SK-N-SH (cell line): ENCODE measurements at places on chromosomes 5 and 9.
A peak's percentile ranks its signal among the peaks of the same experiment; 100 is the strongest.

DNA sequence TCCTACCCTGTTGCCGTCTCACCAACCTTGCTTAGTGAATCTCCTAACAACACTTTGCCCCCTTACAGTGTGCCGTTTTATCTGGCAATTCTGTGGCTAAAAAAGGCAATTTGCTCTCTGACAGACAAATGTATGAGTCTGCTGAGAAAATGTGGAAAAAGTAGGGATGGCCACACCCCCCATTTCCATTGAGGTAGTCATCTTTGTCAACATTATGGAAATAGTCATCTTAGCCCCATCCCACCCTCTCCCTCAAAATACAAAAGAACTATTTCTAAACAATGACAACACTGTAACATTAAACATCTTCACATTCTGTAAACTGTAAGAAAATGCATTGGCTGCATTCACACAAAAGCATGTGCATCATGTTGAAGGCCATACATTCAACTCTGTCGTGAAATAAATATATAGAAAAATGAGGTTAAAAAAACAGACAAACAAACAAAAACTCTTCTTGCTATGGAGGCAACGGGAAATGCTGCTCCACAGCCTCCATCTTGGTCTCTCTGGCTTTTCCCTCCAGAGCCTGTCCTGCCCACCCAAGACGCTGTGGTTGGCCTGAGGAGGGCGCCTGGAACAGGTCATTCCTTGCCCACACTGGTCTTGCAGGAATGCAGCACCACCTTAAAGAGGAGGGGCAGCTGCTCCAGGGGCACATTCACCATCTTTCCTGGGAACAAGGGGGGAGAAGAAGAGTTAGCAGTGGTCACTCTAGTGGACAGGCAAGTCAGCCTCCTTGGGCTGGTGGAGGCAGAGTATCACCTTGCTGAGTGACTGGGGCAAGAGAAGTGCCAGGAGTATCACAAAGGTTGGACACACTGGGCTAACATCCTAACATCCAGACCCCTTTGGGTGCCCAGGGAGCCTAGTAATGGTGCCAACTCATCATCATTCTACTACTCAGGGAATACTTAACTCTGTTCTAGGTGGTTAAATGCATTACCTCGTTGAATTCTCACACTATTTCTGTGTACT, 15.2 kb upstream of the NR5A1 start:
- DNase-seq, result no peak

- DNase-seq, result peak; percentile 64
Measured at GRCh38 chr5:179407191-179408175, 62.2 kb upstream of the ADAMTS2 start.

DNA sequence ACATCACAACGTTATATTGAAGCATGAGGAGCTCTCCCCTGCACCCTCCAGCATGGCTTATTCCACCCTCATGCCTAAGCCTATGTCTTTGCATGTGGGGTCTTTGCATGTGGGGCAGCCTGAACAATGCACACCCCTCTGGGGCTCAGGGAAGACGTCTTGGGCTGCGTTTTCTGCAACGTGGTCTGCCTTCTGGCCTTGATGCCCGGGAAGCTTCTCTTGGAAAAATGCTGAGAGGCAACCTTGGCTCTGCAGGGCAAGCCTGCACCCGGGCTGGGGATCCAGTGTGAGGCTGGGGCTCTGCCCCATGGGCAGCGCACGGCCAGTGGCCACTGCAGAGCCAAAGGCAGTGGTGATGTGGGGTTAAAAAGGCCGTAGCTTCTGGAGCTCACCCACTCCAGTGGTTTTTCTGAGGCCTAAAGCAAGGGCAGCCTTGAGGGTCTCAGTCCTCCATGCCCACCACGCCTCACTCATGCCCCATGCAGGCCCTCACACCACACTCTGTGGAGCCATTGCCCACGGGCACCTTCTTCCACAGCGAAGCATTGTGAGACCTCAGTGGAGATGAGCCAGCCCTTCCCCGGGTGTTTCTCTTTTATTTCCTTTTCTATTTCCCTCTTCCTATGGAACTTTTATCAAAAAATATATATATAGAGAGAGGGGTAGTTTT, 112.2 kb downstream of the MRPL36 start:
- no peak for DNase-seq

DNA sequence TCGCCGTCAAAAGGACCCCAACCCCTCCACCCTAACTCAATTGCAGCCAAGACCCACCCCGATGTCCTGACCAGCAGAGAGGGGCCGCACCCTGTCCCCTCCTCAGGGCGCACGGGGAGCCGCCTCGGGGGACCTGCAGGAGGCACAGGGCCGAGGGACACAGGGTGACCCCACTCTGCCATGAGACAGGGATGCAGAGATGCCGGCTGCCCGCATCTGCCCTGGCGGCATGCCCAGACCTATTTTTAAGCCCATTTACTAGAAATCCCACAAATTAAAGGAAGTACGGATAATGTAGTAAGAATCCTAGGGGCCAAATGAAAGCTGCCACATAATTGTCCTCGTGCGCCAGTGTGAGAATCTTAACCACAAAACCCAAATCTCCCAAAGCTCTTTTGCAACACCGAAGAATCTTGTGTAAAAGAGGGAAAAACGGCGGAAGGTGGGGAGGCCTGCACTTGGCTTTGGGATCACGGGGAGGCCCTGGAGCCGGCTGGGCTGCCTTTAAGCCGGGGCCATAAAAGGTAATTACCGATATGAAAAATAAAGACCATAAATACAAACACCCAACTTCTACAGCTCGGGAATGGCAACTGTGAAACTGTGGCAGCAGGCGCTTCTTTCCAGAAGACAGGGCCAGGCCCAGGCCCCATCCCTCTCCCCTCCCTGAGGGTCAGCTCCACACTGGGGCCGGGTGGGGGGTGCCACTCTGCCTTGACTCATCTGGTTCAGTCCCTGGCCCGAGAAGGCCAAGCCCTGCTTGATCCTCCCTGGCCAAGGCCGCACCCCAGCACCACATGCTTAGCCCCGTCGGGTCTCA, 35.0 kb downstream of the NACC2 start:
- DNase-seq, result peak; percentile 76

- no peak for DNase-seq
Measured at GRCh38 chr9:21853414-21853813, 51.0 kb downstream of the MTAP start.
